ENCODE measurements at places on chromosomes 6 and 20. TPM values are rescaled to one million over a fixed set of nuclear protein-coding genes. Genes with fewer than 3 reads are reported as not detected.

Gene OR2J3
- not detected for polyA plus RNA-seq

Gene SRMS
- 0.21 TPM for polyA plus RNA-seq

Gene RNF182
- polyA plus RNA-seq = 3.2 TPM

Gene LAMA2
- polyA plus RNA-seq = 48.2 TPM

Gene PRL
- not detected for polyA plus RNA-seq

Gene MCM8
- 11.6 TPM for polyA plus RNA-seq

Gene FOXS1
- 3.5 TPM for polyA plus RNA-seq

Gene OXT
- polyA plus RNA-seq = 0.47 TPM

Gene GLP1R
- polyA plus RNA-seq = 0.75 TPM

Gene ZBTB2
- 16.9 TPM for polyA plus RNA-seq

- DNase-seq = no peak
Measured at GRCh38 chr6:113654396-113654795, 202.7 kb upstream of the MARCKS start.

- no peak for DNase-seq
Measured at GRCh38 chr6:33877982-33878535, 74.3 kb upstream of the MLN start.

DNA sequence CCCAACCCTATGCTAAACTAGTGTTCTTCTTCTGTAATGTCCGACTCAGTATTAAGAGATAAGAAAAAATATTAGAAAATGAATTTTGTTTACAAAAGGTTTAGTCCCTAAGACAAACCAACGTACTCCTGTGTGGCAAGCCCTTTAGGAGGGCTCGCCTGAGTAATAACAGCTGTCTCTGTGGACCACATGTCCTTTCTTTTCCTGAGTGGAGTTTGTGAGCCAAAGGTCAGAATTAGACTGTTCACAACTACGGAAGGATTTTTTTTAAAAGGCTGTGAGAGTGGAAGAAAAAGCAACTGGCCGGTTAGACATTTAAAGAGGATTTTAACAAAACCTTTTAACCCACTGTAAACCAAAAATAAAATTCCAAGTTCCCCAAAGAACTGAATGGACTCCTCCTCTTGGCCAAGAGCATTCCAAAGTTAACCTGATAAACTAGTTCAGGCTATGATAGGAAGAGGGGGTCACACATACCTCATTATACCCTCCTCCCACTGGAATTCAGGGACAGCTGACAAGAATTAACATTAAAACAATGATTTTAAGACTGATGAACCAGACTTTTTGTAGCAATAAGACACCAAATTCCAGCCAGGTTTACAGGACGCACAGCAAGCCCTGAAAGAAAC lies 43.5 kb downstream of the FAM184A start:
- peak; percentile 6 for DNase-seq

GRCh38 chr6:165566088-165566828 lies 96.8 kb downstream of the PDE10A start:
- DNase-seq = no peak

DNA sequence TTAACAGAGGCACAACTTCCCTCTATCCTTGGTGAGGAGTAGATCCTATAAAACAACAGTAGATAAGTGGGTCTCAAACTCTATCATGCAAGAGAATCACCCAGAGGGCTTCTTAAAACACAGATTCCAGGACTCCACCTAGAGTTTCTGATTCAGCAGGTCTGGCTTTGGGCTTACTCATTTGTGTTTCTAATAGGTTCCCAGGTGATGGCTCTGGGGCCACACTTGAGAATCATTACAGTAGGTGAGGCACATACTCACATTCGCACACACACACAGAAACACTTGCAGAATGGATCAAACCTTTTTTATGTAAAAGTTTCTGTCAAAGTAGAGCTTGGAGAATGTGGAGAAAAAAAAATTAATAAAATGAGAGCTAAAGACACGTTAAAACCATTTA lies 52.4 kb downstream of the TMEM242 start:
- DNase-seq = no peak

- no peak for DNase-seq
Measured at GRCh38 chr20:10536531-10536930, 101.4 kb downstream of the SLX4IP start.

- DNase-seq = no peak
Measured at GRCh38 chr20:47397652-47398301, 41.3 kb upstream of the ZMYND8 start.

- peak; percentile 58 for DNase-seq
Measured at GRCh38 chr20:462199-462991, at the start of gene TBC1D20. TSS of gene TBC1D20 (minus strand) at chr20:462533. CDS start at chr20:462405, 128 bp downstream.

DNA sequence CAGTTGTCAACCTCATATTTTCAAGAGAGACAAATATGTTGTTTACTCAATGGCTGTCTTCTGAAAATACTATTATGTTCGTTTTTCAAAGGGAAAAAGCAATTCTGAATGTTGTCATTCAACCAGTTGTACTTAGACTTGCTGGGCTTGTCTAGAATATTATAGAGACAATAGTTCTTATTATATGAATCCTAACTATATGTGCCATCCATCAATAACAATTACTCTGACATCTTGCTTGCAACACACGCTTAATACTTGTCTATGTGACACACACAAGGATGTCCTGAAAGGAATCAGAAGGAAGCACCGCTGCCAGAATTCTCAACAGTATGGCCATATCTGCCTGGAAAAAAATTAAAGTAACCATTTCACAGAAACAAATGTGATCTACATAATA lies 283.3 kb upstream of the NRSN1 start:
- no peak for DNase-seq

DNA sequence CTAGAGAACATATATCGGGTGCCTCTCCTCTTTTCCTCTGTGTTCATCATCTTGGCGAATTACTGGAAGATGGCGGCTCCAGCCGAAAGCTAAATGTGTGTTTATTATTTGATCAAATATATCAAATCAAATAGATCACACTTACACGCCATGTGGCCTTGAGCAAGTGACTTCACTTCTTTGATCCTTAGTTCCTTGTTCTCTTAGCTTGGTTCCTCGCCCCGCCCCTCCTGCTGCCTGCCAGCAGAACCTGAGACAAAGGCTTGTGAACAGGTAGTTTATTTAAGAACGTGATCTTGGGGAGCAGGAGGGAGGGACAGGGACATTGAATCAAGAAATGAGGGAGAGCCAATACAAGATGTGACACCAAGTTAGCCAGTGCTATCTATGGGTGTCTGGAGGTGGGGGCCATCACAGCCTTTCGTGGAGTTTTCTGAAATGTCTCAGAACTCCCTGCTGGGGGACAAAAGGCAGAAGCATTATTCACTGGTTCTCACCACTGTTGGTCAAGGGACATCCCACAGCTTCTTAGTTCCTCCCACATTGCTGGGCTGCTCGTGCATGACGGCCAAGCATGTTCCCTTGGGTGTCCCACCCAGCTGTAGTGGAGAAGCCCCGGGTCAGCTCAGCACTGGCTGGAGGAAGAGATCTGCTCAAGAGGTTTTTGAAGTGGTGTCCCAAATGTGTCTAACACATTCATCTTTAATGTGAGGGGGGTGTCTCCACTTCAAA lies 44.9 kb upstream of the RNF24 start:
- DNase-seq = no peak

DNA sequence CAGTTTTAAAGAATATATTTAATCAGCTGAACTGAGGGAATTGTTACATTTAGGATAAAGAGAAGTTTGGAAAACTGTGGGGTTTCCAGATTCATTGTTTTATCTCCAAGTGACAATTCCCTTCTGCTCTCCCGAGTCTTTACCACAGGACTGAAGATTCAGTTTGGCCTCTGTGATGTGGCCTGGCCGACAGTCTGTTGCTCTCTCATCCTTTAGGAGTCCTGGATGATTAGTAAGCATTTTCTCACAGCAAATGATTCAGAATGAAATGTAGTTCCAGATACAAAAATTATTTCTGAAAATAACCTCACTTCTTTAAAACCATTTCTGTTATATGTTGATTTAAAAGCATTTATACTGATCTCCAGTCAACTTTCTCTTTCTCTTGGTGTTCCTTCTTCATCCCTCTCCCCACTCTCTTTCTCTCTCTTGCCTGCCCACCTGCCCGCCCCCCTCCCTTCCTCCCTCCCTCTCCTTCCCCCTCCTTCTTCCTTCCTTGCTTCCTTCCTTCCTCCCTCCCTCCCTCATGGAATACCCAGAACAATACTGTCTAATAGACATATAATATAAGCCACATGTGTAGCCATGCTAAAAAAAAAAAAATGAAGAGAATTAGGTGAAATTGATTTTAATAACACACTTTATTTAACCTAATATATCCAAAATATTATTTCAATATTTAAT lies 254.9 kb downstream of the PRL start:
- no peak for DNase-seq

GRCh38 chr6:28638787-28639430 lies 113.2 kb downstream of the GPX5 start:
- DNase-seq = no peak

- no peak for DNase-seq
Measured at GRCh38 chr6:21331235-21331634, 262.3 kb upstream of the SOX4 start.

- no peak for DNase-seq
Measured at GRCh38 chr6:90238496-90239266, 58.0 kb downstream of the BACH2 start.

DNA sequence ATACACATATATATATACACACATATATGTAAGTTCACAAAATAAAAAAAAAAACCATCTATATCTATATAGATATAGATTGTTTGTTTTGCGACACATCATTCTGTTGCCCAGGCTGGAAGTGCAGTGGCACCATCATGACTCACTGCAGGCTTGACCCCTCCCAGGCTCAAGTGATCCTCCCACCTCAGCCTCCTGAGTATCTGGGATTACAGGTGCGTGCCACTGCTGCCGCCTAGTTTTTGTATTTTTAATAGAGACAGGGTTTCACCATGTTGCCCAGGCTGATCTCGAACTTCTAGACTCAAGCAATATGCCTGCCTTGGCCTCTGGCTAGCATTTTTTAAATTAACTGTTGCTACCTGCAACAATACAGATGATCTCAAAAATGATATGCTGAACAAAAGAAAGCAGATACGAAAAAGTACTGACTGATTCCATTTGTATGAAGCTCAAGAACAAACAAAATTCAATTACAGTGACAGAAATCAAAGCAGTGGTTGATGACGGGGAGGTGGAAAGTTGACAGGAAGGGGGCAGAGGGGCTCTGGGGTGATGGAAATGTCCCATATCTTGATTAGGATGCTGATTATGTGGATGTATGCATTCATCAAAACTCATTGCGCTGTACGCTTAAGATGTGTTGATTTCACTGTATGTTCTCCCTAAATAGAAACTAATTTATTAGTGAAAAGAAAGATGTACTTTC lies 49.6 kb downstream of the ATXN1 start:
- DNase-seq = no peak

- no peak for DNase-seq
Measured at GRCh38 chr6:36955671-36956445, 1.3 kb downstream of the PI16 start.

- no peak for DNase-seq
Measured at GRCh38 chr6:137768935-137769334, 98.1 kb upstream of the TNFAIP3 start.
